ENCODE measurements at places on chromosomes 5 and 9. TPM values are rescaled to one million over a fixed set of nuclear protein-coding genes. Genes with fewer than 3 reads are reported as not detected.
A peak's percentile ranks its signal among the peaks of the same experiment; 100 is the strongest.

- H3K4me3 ChIP-seq: no peak overlapping the region
- H3K4me1 ChIP-seq: no peaks in the 10 kb centered on the region
- H3K27ac ChIP-seq: no peak overlapping the region
- H3K36me3 ChIP-seq: no peaks in the 10 kb centered on the region
- no peaks in the 10 kb centered on the region for H3K27me3 ChIP-seq
These were observed 412.4 kb upstream of the ZNF462 start for GRCh38 chr9:106450549-106450948.

- H3K36me3 ChIP-seq: no peaks in the 10 kb centered on the region
- H3K27me3 ChIP-seq: no peaks in the 10 kb centered on the region
- no peak overlapping the region for H3K27ac ChIP-seq
These were observed 130.4 kb upstream of the PRLR start for GRCh38 chr5:35360671-35361070.

DNA sequence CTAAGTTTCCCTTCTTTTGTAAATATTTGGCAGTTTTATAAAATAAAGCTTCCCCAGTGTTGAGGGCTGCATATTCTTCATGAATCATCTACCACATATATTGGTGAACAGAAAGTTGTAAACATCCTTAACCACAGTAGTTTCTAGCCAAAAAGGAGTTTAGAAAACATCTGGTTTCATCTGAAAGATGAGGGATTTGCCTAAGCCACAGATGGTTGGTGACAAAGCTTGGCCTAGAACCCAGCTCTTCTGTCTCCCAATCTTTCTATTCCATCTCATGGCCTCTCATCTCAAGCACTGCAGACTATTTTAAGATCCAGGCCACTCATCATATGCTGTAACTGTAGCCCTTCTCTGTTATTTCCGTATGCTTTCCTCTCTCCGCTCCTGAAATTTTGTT, 232.3 kb upstream of the TRPM3 start:
- no peaks in the 10 kb centered on the region for H3K36me3 ChIP-seq
- DNase-seq: no peak
- H3K4me3 ChIP-seq: no peak overlapping the region
- no peak overlapping the region for H3K27ac ChIP-seq
- no peaks in the 10 kb centered on the region for H3K27me3 ChIP-seq
- H3K4me1 ChIP-seq: no peaks in the 10 kb centered on the region

- H3K4me1 ChIP-seq: no peaks in the 10 kb centered on the region
- H3K27ac ChIP-seq: no peak overlapping the region
- no peak overlapping the region for H3K4me3 ChIP-seq
These were observed 84.4 kb downstream of the ZSWIM6 start for GRCh38 chr5:61416420-61416819.

DNA sequence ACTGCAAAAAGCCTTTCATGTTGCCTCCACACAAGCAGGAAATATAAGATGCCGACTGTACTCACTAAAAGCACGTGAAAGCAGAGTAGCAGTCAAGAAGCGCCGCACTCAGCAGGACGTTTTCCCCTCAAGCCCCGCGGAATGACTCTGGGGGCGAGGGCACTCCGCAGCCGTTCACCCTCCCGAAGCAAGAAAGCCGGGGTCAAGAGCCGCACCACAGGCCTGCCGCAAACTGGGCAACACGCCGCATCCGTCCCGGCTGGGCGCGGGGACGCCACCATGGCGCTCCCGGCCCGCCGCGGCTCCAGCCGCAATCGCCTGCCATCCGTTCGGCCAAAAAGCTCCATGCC, 364 bp downstream of the RPS6 start:
- peaks cover 38% of the 10 kb centered on the region for H3K36me3 ChIP-seq
- H3K27me3 ChIP-seq: no peaks in the 10 kb centered on the region
- H3K27ac ChIP-seq: peak overlapping the region; percentile 87

DNA sequence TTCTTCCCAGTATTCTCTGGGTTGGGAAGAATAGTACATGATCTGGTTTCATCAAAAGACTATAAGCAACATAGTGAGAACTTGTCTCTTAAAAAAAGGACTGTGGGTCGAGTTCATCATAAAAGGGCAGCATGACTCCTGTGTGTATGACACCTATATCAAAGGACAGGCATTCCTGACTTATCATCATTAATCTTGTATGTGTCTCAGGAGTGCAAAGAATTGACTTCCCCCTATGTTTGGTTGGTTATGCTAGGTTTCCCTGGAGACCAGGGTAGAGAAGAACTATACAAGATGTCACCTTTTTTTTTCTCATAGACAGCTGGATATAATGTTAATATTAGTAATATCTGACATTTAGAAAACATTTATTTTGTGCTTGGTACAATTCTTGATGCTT, 173.1 kb upstream of the ANKRD55 start:
- no peaks in the 10 kb centered on the region for H3K4me1 ChIP-seq
- no peak for DNase-seq
- H3K27me3 ChIP-seq: no peaks in the 10 kb centered on the region
- H3K4me3 ChIP-seq: no peak overlapping the region
- H3K36me3 ChIP-seq: no peaks in the 10 kb centered on the region
- H3K27ac ChIP-seq: no peak overlapping the region

GRCh38 chr5:95620870-95621838, 1.3 kb downstream of the GPR150 start:
- no peaks in the 10 kb centered on the region for H3K4me1 ChIP-seq
- no peaks in the 10 kb centered on the region for H3K27me3 ChIP-seq
- H3K27ac ChIP-seq: no peak overlapping the region
- peak overlapping the region; percentile 46 for H3K4me3 ChIP-seq

- H3K27ac ChIP-seq: no peak overlapping the region
- H3K27me3 ChIP-seq: no peaks in the 10 kb centered on the region
- no peak for DNase-seq
- no peak overlapping the region for H3K4me3 ChIP-seq
These were observed 55.7 kb downstream of the FAM174A start for GRCh38 chr5:100590867-100591266.

DNA sequence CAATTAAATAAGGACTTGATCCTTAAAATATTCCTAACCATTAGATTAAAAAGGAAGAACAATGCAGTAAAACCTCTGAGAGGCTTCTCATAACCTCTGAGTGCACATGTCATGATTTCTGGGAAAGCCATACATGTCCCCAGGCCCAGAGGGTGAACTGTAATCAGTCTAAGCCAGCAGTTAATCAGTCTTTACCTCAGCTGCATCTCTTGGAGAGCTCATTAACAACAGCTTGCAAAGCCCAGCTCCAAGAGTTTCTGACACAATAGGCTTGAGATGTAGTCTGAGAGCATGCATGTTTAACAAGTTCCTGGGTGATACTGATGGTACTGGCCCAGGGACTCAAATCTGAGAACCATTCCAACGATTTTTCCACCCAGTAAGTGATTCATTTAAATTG, 392.1 kb downstream of the DNAH5 start:
- no peak overlapping the region for H3K27ac ChIP-seq

GRCh38 chr9:112283582-112284253, 49.7 kb downstream of the PTBP3 start:
- H3K4me1 ChIP-seq: no peaks in the 10 kb centered on the region
- no peak for DNase-seq
- H3K27me3 ChIP-seq: no peaks in the 10 kb centered on the region
- no peak overlapping the region for H3K27ac ChIP-seq

- H3K4me3 ChIP-seq: no peak overlapping the region
- H3K27me3 ChIP-seq: no peaks in the 10 kb centered on the region
- no peaks in the 10 kb centered on the region for H3K36me3 ChIP-seq
- DNase-seq: no peak
- no peaks in the 10 kb centered on the region for H3K4me1 ChIP-seq
These were observed 16.8 kb downstream of the ABCA1 start for GRCh38 chr9:104911032-104911607.

- H3K27me3 ChIP-seq: no peaks in the 10 kb centered on the region
- H3K27ac ChIP-seq: no peak overlapping the region
- no peak overlapping the region for H3K4me3 ChIP-seq
- DNase-seq: no peak
- no peaks in the 10 kb centered on the region for H3K36me3 ChIP-seq
These were observed 28.4 kb downstream of the ERP44 start for GRCh38 chr9:100070104-100071041.

- no peak overlapping the region for H3K27ac ChIP-seq
- H3K27me3 ChIP-seq: no peaks in the 10 kb centered on the region
- no peak overlapping the region for H3K4me3 ChIP-seq
- no peaks in the 10 kb centered on the region for H3K4me1 ChIP-seq
- DNase-seq: no peak
These were observed 10.3 kb upstream of the DOCK2 start for GRCh38 chr5:169626779-169627178.

GRCh38 chr5:1895739-1896420, 13.2 kb upstream of the IRX4 start:
- H3K27ac ChIP-seq: no peak overlapping the region
- no peak for DNase-seq
- no peak overlapping the region for H3K4me3 ChIP-seq
- H3K27me3 ChIP-seq: no peaks in the 10 kb centered on the region

- H3K27ac ChIP-seq: no peak overlapping the region
- DNase-seq: no peak
- no peak overlapping the region for H3K4me3 ChIP-seq
- H3K36me3 ChIP-seq: no peaks in the 10 kb centered on the region
These were observed 5.9 kb upstream of the GADD45G start for GRCh38 chr9:89598926-89599325.

DNA sequence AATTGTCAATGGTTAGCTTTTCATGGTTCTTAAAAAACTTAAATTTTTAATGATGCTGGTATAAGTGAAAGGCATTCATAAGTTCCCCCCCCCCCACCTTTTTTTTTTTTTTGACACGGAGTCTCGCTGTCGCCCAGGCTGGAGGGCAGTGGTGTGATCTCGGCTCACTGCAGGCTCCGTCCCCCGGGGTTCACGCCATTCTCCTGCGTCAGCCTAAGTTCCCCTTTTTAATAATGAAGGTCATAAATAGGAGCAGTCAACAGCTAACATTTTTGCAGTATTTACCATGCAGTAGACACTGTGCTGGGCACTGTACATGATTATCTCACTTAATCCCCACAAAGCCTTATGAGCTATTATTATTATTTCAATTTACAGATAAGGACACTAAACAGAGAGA, 556.3 kb downstream of the PDE4D start:
- no peak overlapping the region for H3K4me3 ChIP-seq
- no peak for DNase-seq
- H3K36me3 ChIP-seq: no peaks in the 10 kb centered on the region

- H3K4me3 ChIP-seq: no peak overlapping the region
- no peaks in the 10 kb centered on the region for H3K4me1 ChIP-seq
- H3K27ac ChIP-seq: no peak overlapping the region
These were observed 228.2 kb upstream of the TYRP1 start for GRCh38 chr9:12464910-12465512.

DNA sequence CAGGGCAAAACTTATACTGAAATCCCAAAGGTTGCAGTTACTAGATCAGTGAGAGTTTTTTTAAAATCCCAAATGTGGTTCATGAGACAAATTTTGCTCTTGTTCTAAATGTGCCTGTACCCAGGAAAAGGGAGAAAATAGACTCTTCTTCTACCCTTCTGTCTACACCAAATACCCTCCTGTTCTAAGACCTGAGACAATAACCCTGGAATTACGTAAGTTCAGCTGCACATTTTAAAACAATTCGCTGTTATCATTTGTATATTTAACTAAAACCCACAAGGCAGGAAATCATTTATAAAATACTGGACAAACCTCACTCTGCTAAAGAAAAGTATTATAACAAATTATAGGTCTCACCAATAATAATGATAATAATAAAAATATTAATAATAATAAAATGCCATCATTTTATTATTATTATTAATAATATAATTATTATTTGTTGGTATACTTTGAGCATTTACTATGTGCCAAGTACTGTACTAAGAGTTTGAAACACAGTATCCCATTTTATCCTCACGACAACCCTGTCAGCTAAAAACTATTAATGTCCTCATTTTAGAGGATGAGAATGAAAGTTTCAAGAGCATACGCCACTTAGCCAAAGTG, 49.8 kb upstream of the AFAP1L1 start:
- H3K27ac ChIP-seq: peak overlapping the region; percentile 68
- H3K27me3 ChIP-seq: no peaks in the 10 kb centered on the region
- no peaks in the 10 kb centered on the region for H3K4me1 ChIP-seq
- H3K36me3 ChIP-seq: peaks cover 4% of the 10 kb centered on the region
- H3K4me3 ChIP-seq: no peak overlapping the region

DNA sequence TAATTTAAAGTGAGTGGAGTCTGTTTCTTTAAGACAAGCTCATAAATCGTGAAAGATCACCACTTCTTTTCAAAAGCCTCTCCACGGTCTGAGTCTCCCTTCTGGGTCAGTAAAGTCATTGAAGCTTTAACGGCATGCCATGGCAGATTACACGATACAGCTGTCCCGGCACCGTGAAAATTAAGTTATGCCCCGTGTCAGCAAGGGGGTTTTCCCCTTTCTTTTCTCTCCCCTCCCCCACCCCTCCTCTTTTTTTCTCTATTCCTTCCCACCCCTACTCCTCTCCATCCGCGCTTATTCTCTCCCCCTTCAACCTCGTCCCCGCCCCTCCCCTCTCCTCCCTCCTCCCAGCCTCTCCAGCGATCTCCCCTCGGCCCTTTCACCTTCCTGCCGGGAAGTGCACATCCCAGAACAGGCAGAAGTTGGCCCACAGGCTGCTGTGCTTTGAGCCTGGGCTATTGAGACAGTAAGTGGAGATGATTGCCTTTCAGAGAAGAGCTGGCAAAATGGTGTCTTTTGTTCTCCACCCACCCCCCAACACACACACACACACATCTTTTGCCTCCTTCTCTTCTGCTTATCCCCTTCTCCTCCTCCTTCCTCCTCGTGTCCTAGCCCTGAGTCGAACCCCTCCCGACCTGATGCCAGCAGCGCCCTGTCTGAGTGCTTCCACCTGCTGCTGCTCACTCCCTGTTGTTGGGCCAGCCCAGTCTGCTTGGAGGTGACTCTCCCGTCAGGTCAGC, 44.1 kb downstream of the GAS1 start:
- no peaks in the 10 kb centered on the region for H3K36me3 ChIP-seq
- DNase-seq: no peak
- no peak overlapping the region for H3K27ac ChIP-seq
- no peaks in the 10 kb centered on the region for H3K4me1 ChIP-seq
- no peak overlapping the region for H3K4me3 ChIP-seq

DNA sequence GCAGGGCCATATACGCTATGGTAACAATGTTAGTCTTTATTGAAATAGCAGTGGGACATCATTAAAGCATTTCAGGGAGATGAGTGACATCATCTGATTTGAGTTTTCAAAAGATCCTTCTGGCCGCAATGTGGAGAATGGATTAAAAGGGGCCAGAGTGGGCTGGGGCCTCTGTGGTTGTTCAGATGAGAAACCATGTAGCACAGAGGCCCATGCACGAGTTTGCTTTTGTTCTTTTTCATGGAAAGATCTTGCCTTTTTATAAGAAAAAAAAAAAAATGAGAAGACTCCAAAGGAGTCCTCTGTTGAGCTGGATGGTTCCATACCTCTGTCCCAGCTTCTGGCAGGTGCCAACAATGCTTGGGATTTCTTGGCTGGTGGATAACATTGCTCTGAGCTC, 173.5 kb upstream of the SPRY4 start:
- H3K4me1 ChIP-seq: no peaks in the 10 kb centered on the region
- H3K27me3 ChIP-seq: no peaks in the 10 kb centered on the region
- H3K36me3 ChIP-seq: no peaks in the 10 kb centered on the region
- H3K4me3 ChIP-seq: no peak overlapping the region
- DNase-seq: no peak

ST8SIA4 gene
- total RNA-seq: 1.7 TPM

TMEM232 gene
- total RNA-seq: 1.2 TPM

GFI1B gene
- 0.39 TPM for total RNA-seq

ANKRD18B gene
- 1.3 TPM for total RNA-seq

BTNL9 gene
- 11.6 TPM for total RNA-seq

FKTN gene
- total RNA-seq: 9.0 TPM

MAMDC2 gene
- 0.22 TPM for total RNA-seq

NELFB gene
- total RNA-seq: 20.2 TPM

SURF4 gene
- 181 TPM for total RNA-seq

RLN2 gene
- total RNA-seq: not detected

All from right lobe of liver (tissue), 6 donors.